ENCODE measurements at places on chromosomes 5 and 9.

- no peak for DNase-seq
These were observed 1126.7 kb upstream of the CDH9 start for GRCh38 chr5:28165096-28165495.

- no peak for DNase-seq
These were observed 32.9 kb upstream of the JADE2 start for GRCh38 chr5:134492568-134492967.

- no peak for DNase-seq
These were observed 141.1 kb upstream of the SMIM23 start for GRCh38 chr5:171644536-171644935.

- no peak for DNase-seq
These were observed 202.6 kb downstream of the NR3C1 start for GRCh38 chr5:143200781-143201398.

- no peak for DNase-seq
These were observed 13.6 kb downstream of the ITGA1 start for GRCh38 chr5:52801329-52801728.

- no peak for DNase-seq
These were observed 3.8 kb downstream of the IFNA1 start for GRCh38 chr9:21443849-21444625.

DNA sequence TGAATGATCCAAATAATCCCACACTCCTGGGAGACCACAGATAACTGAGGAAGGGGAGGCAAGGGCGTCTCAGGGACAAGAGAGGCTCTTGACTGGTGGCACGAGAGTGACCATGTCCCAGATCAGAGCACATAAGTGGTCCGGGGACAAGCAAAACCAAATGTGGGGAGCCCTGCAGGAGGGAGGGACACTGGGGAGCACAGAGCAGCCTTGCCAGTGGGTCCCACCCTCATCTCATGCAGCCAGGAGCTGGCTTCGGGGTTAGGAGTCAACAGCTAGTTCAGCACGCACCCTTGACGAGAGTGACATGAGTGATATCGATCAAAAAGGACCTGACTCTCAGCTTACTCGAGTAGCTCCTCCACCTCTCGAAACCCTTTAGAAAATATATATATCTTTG, 16.5 kb upstream of the UBE2QL1 start:
- DNase-seq, result no peak

- DNase-seq, result no peak
These were observed 240.1 kb downstream of the GABRB2 start for GRCh38 chr5:161306351-161306995.
